Stimulated activated CD4-positive, alpha-beta T cell treated with anti-CD3 and anti-CD28 coated beads, Interleukin-1b, Interleukin-23, amount 100 ng/mL, for 4 hours (primary cell): ENCODE measurements at places on chromosomes 3 and 15.

- DNase-seq: no peak
These were observed 82.4 kb upstream of the PTX3 start for GRCh38 chr3:157354254-157354653.

- DNase-seq: no peak
These were observed 139.3 kb upstream of the ROBO2 start for GRCh38 chr3:76900596-76900995.

- DNase-seq: no peak
These were observed 36.2 kb downstream of the CBLB start for GRCh38 chr3:105832644-105833043.

GRCh38 chr3:30586806-30587486 is 19.5 kb upstream of the TGFBR2 start:
- no peak for DNase-seq

GRCh38 chr3:25555695-25556437 is 108.8 kb downstream of the TOP2B start:
- DNase-seq: no peak

DNA sequence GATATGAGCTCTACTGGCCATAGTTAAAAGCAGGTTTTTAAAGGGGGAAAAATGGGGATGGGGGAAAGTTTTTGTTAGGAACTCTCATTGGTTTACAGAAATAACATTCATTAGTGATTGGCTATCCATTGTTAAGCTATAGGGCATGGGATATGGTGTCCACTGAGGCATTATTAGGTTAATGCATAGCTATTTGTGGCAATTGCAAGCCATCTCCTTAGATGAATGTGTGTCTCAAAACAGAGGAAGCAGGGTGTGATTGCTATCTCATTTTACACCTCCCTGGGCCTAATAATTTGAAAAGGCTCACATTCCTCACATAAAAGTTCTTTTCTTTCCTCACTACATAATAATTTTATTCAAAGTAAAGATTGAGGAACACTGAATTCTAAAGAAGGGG is 396.6 kb downstream of the TAFA4 start:
- no peak for DNase-seq

- DNase-seq: no peak
These were observed 75.6 kb downstream of the ST6GAL1 start for GRCh38 chr3:187005827-187006481.

DNA sequence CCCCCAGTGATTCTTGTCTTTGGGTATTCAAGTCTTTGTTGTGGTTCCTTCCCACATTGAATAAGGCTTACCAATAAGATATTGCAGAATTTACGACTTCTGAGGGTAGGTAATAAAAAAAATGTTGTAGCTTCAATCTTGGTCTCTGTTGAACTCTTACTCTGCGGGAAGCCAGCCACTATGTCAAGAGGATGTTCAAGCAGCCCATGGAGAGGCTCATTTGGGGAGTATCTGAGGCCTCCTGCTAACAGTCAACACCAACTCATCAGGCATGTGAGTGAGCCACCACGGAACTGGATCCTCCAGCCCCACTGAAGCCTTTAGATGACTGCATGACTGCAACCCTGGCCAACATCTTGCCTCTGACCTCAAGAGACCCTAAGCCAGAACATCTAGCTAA is 3.2 kb upstream of the TBC1D23 start:
- DNase-seq: no peak

GRCh38 chr15:94274745-94275144 is 43.4 kb downstream of the MCTP2 start:
- no peak for DNase-seq

DNA sequence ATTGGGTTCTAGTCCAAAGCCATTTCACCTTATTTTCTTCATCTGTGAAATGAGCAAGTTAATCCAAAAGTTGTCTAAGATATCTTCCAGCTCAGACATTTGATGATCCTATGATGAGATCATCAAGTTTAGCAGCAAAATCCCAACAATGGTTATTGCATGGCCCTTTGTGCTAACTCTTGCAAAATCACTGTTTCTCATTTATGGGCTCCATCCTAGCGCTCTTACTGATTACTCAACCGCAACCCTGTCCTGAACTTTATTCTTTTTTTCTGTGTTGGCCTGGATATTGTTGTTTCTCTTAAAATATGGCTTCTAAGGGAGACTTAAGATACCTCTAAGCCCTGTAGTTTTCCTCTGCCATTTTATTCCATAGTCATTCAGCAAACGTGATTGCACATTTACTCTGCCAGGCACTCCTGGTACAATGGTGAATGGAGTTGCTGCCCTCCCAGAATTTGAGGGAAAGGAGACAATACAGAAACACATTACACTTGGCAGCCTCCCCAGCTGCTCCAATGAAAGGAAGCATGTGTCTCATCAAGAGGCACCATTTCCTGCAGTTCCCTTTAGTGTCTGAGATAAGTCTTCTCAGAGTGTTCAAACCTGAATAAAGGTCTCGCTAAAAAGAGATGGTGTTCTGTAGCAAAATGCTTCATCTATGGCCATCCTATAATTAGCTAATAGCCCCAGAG is 4.4 kb downstream of the GXYLT2 start:
- no peak for DNase-seq

GRCh38 chr3:98032904-98033303 is 2.2 kb downstream of the GABRR3 start:
- DNase-seq: no peak

DNA sequence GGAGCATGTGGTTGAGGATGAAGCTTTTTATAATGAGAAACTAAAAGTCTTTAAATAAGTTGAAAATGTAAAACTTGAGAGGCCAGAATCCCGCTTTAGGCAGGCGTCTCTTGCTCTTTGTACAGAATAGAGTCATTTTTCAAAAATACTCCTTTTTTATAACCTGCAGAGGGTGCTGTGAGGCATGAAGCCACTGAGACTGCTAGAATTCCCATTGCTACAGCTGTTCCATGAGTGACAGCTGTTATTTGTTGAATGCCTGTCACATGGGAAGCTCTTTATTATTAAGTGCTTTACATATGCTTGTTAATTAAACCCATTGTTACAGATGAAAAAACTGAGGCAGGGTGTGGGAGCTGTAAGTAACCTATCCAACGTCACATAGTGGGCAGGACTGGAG is 18.5 kb downstream of the MINAR1 start:
- no peak for DNase-seq

- DNase-seq: no peak
These were observed 12.1 kb upstream of the DNAJC13 start for GRCh38 chr3:132405188-132405587.

- DNase-seq: no peak
These were observed 20.0 kb upstream of the ELP6 start for GRCh38 chr3:47533481-47533880.

- DNase-seq: no peak
These were observed 4.8 kb upstream of the ATP2B2 start for GRCh38 chr3:10510086-10510742.

GRCh38 chr3:152360966-152361365 is 92.2 kb downstream of the MBNL1 start:
- no peak for DNase-seq

DNA sequence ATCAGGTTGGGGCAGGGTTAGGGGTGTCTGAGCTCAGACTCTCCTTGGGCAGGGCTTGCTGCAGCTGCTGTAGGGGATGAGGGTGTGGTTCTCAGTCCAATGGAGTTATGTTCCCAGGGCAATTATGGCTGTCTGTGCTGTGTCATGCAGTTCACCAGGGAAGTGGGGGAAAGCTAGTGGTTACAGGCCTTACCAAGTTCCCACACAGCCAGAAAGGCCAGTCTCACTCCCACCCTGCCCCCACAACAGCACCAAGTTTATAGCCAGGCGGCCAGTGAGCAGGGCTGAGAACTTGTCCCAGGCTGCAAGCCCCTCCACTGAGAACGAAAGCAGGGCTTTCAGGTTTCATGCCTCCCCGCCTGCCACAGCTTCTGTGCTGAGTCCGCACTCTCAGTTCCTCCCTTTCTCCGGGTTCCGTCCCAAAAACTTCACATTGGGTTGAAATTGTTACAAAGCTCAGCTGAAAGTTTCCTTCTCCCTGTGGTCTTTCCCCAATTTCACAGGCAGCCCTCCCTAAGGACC is 19.6 kb upstream of the CPOX start:
- no peak for DNase-seq

DNA sequence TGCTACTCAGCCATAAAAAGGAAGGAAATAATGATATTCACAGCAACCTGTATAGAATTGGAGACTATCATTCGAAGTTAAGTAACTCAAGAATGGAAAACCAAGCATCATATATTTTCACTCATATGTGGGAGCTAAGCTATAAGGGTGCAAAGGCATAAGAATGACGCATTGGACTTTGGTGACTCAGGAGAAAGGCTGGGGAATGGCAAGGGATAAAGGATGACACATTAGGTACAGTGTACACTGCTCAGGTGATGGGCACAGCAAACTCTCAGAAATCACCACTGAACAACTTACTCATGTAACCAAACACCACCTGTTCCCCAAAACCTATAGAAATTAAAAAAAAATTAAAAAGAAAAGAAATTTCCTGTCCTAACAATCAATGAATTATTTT is 42.7 kb downstream of the ALCAM start:
- no peak for DNase-seq

GRCh38 chr15:59997070-59997701 is 6.9 kb upstream of the FOXB1 start:
- peak; percentile 57 for DNase-seq

- no peak for DNase-seq
These were observed 18.7 kb upstream of the SPG11 start for GRCh38 chr15:44682211-44682610.

GRCh38 chr15:67784090-67784781 is 41.1 kb upstream of the SKOR1 start:
- DNase-seq: no peak

DNA sequence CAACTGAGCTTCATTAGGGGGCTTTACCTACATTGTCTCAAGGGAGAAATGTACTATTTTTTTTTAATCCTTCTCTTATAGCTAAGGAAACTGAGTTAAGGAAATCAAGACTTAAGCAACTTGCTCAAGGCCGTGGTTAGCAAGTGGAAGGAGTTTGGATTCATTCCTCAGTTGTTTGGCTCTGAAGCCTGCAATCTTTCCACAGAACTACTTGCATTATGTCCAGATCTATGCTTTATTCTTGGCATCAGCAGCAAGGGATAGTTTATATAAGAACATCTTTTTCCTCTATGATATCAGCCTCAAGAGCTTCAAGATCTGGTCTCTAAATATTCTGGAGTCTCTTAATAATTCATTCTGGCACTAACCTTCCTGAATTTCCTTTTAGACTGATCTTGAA is 182.4 kb downstream of the SV2B start:
- DNase-seq: no peak

GRCh38 chr3:119649761-119650160 is 10.6 kb downstream of the POPDC2 start:
- DNase-seq: no peak

- no peak for DNase-seq
These were observed 124.5 kb downstream of the MAGI1 start for GRCh38 chr3:65914032-65914739.

DNA sequence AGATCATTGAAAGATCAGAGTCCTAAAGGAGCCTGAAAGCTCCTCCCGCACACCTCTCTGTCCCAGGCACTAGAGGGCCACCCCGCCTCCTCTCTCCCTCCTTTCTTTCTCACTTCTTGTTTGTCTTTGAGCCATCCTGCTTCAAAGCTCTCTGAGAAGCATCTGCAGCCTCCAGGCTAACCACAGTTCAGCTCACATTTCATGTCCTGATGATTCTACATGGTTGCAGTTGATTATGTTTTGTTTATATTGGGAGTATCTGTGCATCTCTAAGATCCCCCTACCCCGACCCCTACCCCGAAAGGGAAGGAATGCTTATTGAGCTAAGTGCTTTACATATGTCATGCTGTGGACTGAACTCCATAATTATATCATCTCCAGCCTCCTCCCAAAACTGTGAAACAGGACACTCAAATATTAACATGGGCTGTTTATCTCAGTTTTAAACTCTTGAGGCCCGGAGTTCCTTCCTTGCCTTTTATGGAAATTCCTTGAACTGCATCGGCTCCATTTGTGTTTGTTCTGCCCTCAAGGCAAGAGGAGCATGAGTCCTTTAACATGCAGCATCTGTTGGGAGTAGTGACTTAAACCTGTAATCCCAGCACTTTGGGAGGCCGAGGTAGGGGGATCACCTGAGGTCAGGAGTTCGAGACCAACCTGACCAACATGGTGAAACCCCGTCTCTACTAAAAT is 30.9 kb downstream of the MGLL start:
- DNase-seq: no peak

DNA sequence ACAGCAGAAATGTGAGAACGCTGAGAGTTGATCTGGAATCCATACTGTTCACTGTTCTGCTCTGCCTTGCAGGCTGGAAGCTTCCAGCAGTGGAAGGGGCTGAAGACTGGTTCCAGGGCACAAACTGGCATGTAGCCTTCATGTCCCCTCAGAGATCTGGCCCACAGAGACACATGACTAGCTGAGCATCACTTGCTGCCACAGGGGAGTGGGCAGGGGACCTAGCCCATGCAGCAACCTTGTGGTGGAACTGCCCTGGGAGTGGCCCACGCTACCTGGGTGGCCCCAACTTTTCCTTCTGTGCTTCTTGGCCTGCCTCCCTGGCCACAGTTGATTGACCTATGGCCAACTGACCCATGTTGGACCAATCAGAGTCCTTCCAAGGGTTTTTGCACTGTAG is 98.1 kb downstream of the TPRA1 start:
- no peak for DNase-seq

- DNase-seq: no peak
These were observed 49.8 kb downstream of the USP50 start for GRCh38 chr15:50496692-50497091.

DNA sequence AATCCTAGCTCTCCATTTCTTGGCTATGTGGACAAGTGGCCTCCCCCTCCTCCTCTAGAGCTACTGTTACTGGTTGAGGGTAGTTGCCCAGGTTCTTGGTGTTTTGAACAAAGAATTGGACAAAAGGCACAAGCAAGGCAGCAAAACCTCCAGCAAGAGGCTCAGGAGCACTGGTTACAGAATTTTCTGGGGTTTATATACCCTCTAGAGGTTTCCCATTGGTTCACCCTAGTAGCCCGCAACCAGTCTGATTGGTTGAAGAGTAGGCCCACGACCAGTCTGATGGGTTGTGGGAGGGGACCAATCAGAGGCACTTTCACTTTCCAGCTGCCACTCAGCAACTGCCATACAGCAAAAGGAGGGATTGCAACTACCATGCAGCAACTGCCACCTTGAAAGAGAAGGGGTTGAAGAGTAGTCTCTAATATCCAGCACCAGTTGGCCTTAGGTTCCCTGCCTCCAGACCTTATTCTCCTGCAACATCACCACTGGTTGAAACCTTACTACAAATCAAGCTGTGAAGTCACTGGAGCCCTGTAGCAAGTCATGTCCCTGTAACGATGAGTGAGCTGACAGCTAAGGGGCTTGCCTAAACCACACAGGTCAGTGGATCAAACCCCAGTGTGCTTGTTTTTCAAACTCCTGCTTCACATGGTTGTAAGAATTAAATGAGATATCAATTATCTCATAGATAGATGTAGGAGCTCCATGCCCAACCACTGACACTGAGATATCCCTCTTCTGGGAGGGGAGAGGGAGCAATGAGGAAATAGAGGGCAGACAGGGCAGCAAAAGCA is 2.9 kb upstream of the C15orf39 start:
- DNase-seq: no peak

GRCh38 chr15:66389098-66389858 is 2.6 kb downstream of the MAP2K1 start:
- no peak for DNase-seq

- no peak for DNase-seq
These were observed 89.6 kb upstream of the TLE3 start for GRCh38 chr15:70187331-70187730.
